Activated CD8-positive, alpha-beta T cell treated with anti-CD3 and anti-CD28 coated beads for 36 hours (primary cell): ENCODE measurements at places on chromosomes 7 and 10. TPM values are rescaled to one million over a fixed set of nuclear protein-coding genes. Genes with fewer than 3 reads are reported as not detected.

The NUTM2A gene
- 0.54 TPM for total RNA-seq

DNA sequence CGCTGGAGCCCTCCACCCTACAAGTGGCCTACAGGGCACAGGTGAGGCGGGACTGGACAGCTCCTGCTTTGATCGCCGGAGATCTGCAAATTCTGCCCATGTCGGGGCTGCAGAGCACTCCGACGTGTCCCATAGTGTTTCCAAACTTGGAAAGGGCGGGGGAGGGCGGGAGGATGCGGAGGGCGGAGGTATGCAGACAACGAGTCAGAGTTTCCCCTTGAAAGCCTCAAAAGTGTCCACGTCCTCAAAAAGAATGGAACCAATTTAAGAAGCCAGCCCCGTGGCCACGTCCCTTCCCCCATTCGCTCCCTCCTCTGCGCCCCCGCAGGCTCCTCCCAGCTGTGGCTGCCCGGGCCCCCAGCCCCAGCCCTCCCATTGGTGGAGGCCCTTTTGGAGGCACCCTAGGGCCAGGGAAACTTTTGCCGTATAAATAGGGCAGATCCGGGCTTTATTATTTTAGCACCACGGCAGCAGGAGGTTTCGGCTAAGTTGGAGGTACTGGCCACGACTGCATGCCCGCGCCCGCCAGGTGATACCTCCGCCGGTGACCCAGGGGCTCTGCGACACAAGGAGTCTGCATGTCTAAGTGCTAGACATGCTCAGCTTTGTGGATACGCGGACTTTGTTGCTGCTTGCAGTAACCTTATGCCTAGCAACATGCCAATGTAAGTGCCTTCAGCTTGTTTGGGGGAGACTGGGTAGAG is at the start of gene COL1A2:
COL1A2 (plus strand) TSS at position 459 of the 704 bp plus-strand sequence; CDS start at position 596, 137 bp downstream.
- peak; percentile 42 for DNase-seq

- DNase-seq = no peak
These were observed 200.3 kb upstream of the PCLO start for GRCh38 chr7:83362871-83363550.

DNA sequence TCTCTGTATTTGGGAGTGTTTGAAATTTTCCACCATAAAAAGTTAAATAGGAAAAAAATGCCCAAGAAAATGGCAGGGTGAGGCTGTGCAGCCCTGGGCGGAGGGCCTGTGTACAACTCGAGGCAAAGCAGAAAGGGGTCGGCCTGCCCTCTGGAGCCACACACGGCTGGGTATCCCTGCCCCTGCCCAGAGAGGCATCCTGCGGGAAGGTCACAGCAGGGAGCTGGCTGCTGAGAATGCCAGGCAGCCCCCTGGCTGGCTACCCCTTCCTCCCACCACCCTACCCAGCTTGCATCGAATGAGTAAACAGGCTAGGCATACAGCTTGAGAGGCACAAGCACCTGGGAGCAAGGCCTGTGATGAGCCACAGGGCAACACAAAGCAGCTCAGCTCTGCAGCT is 46.1 kb downstream of the CAMK2B start:
- DNase-seq = no peak

- no peak for DNase-seq
These were observed 1.4 kb downstream of the CCNJ start for GRCh38 chr10:96044736-96045135.

DNA sequence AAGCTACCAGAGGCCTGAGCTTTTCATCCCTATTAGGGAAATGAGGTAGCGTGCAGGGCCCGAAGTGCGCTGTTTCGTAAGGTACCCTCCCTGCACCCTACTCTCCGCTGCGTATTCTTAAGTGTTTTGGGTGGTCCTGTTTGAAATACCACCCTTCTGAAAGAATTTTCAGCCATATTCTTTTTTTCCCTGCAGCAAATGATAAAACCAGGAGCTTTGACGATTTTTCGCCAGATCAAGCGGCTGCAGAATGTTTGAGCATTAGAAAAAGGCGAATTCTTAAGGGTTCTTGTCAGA is 1.2 kb downstream of the RSBN1L start:
- no peak for DNase-seq

- DNase-seq = no peak
These were observed 149.2 kb downstream of the DYNC1I1 start for GRCh38 chr7:95921543-95921942.
